Aorta (tissue), 5 donors: ENCODE measurements at places on chromosomes 3 and 15. TPM values are rescaled to one million over a fixed set of nuclear protein-coding genes. Genes with fewer than 3 reads are reported as not detected.
A peak's percentile ranks its signal among the peaks of the same experiment; 100 is the strongest.

Gene PSTPIP1
- polyA plus RNA-seq: 30.4 TPM

Gene TRIM42
- not detected for polyA plus RNA-seq

GRCh38 chr15:45586125-45586524, 1.1 kb upstream of the BLOC1S6 start:
- no peak for DNase-seq
- peak overlapping the region; percentile 67 for H3K4me3 ChIP-seq
- H3K36me3 ChIP-seq: no peaks in the 10 kb centered on the region
- H3K27me3 ChIP-seq: no peaks in the 10 kb centered on the region
- H3K27ac ChIP-seq: no peak overlapping the region

DNA sequence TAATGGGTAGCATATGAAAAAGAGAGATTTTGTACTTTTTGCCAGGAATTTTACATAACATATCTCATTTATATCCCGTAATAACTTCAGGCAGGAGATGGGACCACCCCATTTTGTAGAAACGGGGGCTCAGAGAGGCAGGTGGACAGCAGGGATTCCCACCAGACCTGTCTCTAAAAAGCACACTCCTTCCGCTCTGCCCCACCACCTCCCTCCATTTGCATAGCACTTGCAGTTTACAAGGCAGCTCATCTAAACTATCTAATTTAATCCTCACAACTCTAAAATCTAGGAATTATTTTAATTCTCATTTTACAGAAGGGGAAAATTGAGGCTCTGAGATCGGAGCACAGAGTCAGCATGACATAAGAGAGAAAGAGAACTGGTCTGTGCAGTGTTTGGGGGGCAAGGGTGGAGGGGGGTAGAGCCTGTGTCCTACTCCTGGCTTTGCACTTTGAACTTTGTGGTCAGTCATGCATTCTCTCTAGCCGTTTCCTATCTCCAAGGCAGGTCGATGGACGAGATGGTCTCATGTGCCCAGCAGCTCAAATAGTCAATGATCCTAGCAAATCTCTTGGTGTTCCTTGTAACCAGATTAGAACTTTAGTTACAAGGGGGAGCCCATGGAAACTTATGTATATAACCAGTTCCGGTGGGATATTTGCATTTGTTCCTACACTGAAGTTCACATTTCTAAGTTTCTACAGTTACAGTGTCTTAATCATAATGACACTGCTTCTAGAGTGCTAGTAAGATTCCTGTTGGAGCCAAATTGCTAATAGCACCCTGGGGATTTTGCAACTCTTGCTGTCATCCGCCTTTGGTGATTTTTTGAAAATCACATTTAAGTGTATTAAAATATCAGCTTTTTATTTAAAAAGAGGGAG, 18.6 kb downstream of the CRYGS start:
- no peaks in the 10 kb centered on the region for H3K36me3 ChIP-seq
- H3K27me3 ChIP-seq: no peaks in the 10 kb centered on the region
- H3K4me3 ChIP-seq: no peak overlapping the region
- no peak overlapping the region for H3K27ac ChIP-seq
- DNase-seq: no peak
- no peaks in the 10 kb centered on the region for H3K4me1 ChIP-seq

Gene BHLHE40
- polyA plus RNA-seq: 35.6 TPM

DNA sequence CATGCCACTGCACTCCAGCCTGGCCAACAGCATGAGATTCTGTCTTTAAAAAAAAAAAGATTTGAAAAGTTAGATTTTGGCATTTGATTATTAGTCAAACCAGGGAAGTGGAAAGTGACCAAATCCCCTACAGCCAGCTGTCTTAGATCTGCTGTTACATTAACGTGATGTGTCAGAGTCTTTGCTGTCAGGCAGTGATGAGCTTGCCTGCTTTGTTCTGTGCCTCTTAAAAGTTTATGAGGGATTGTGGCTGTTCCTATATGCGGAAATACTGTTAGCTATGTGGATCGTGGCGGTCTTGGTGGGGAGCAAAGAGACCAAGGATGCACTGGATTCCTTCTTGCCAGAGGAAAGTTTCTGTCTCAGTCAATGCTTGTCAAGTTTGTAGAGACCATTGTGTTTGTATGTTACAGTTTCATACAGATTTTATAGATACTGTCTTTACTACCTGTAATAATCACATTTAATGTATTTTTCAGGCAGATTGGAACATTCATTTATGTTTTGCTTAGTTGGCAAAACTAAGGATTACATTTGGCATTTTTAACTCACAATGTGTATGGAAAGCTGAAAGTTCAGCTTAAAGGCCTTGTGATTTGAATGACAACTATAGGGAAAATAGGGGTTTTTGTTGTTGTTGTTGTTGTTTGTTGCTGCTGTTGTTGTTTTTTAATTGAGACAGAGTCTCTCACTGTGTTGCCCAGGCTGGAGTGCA, 137.4 kb downstream of the VPS8 start:
- H3K36me3 ChIP-seq: no peaks in the 10 kb centered on the region
- H3K4me3 ChIP-seq: no peak overlapping the region
- no peak overlapping the region for H3K27ac ChIP-seq
- DNase-seq: no peak

Gene C3orf70
- 6.7 TPM for polyA plus RNA-seq

GRCh38 chr15:67140078-67140833, 74.9 kb downstream of the SMAD3 start:
- no peak overlapping the region for H3K27ac ChIP-seq
- H3K27me3 ChIP-seq: no peaks in the 10 kb centered on the region
- DNase-seq: no peak
- H3K4me1 ChIP-seq: peaks cover 4% of the 10 kb centered on the region
- H3K4me3 ChIP-seq: no peak overlapping the region

DNA sequence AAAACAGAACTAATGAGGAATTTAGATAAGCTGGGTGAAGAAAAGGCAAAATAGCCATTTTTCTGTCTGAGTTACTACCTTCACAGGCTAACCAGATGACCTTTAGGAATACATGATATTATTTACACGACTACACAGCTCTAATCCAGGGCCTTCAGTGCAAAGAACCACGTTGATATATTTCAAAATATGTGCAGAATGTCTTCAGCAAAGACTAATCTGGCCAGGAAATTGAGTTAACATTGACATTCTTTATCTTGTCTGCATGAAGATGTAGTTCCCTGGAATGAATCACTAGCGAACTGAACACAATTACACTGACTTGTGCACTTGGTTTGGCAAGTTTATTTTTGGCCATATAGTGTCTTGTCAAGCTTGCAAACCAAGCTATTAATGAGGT, 41.5 kb downstream of the PDHB start:
- no peak overlapping the region for H3K27ac ChIP-seq
- no peaks in the 10 kb centered on the region for H3K27me3 ChIP-seq
- DNase-seq: no peak

DNA sequence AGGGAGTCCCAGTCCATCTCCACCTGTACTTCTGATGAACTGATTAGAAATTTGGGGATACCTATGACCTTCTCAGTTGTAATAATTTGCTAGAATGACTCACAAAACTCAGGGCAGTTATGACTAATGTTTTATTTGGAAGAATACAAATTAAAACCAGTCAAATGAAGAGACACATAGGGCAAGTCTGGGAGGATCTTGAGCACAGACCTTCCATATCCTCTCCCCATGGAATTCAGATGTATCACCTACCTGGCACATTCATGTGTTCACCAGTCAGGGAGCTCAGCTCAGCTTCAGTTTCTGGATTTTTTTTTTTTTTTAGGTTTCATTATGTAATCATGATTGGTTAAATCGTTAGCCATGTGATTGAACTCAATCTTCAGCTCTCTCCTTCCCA, 247.7 kb downstream of the VGLL3 start:
- no peak overlapping the region for H3K4me3 ChIP-seq
- no peaks in the 10 kb centered on the region for H3K36me3 ChIP-seq
- H3K4me1 ChIP-seq: no peaks in the 10 kb centered on the region
- H3K27ac ChIP-seq: no peak overlapping the region
- H3K27me3 ChIP-seq: no peaks in the 10 kb centered on the region

DNA sequence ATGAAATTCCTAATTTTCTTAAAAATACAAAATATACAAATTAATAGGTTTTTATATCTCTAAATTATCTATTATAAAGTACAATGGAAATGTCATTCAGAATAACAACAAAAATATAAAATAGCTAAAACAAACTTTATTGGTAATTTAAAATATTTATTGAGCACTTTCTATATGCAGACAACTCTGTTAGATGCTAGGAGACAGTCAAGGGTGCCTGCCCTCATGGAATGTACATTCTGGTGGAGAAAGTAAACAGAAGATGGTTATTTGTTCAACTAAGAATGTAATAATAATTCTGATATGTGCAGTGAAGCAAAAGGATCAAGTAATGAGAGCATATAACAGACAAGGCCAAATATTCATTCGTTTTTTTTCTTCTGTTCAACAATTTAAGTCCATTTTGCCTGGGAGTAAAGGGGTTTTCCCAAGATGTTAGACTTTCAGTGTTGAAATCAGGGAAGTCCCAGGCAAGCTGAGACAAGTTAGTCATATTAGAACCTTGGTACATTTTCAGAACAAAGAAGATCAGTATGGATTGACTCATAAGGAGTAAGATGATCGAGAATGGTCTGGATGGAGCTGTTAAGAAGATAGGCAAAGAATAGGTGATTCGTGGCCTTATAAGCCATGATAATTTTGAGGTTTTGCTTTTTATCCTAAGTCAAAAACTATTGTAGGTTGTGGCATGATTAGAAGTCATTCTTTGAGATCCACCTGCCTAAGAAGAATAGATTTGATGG, 150.2 kb upstream of the MLF1 start:
- no peaks in the 10 kb centered on the region for H3K27me3 ChIP-seq
- H3K36me3 ChIP-seq: no peaks in the 10 kb centered on the region
- H3K27ac ChIP-seq: no peak overlapping the region
- H3K4me3 ChIP-seq: no peak overlapping the region
- H3K4me1 ChIP-seq: no peaks in the 10 kb centered on the region
- no peak for DNase-seq

Gene SLC15A2
- 0.26 TPM for polyA plus RNA-seq

DNA sequence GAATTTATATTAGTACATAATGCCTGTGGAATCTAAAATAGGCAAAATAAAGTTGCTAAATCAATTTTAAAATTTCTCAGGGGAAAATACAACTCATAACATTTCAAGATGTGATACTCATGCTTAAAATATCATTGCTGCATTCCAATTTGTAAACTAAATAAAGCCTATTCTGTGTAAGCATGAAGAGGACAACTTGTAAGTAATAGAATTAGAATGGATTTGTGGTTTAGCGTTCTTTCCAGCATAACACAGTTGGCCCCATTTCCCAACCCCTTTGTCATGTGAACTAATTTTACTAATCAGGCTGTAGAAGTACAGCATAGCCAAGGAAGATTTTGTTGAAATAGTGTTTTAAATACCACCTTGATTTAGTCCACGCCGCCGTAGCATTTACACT, 437.2 kb downstream of the SI start:
- no peaks in the 10 kb centered on the region for H3K36me3 ChIP-seq
- no peak overlapping the region for H3K27ac ChIP-seq
- no peak for DNase-seq
- H3K27me3 ChIP-seq: no peaks in the 10 kb centered on the region

Gene PROS1
- 40.5 TPM for polyA plus RNA-seq

Gene FOXL2NB
- not detected for polyA plus RNA-seq

GRCh38 chr15:74542166-74543042, 1.4 kb downstream of the ARID3B start:
- no peaks in the 10 kb centered on the region for H3K27me3 ChIP-seq
- no peak overlapping the region for H3K4me3 ChIP-seq
- H3K36me3 ChIP-seq: no peaks in the 10 kb centered on the region
- no peak for DNase-seq

Gene SLC22A14
- polyA plus RNA-seq: 0.18 TPM

Gene DCBLD2
- polyA plus RNA-seq: 13.9 TPM
